M059J (cell line): ENCODE measurements at places on chromosomes 5 and 9. TPM values are rescaled to one million over a fixed set of nuclear protein-coding genes. Genes with fewer than 3 reads are reported as not detected.

The PCDHB7 gene
- 1.7 and 2.1 TPM in 2 replicates for total RNA-seq

The ANGPTL2 gene
- total RNA-seq, result 11.5 and 15.8 TPM in 2 replicates

The LCN10 gene
- total RNA-seq, result not detected in 2 replicates

The WWC1 gene
- total RNA-seq, result 6.1 and 9.7 TPM in 2 replicates

The SELENOP gene
- total RNA-seq, result 20.1 and 45.1 TPM in 2 replicates

The PLPPR1 gene
- not detected in 2 replicates for total RNA-seq

GRCh38 chr5:37988454-37989046 lies 148.7 kb upstream of the GDNF start:
- no peak for DNase-seq

GRCh38 chr5:123180178-123180577 lies 91.1 kb downstream of the PRDM6 start:
- DNase-seq, result no peak

DNA sequence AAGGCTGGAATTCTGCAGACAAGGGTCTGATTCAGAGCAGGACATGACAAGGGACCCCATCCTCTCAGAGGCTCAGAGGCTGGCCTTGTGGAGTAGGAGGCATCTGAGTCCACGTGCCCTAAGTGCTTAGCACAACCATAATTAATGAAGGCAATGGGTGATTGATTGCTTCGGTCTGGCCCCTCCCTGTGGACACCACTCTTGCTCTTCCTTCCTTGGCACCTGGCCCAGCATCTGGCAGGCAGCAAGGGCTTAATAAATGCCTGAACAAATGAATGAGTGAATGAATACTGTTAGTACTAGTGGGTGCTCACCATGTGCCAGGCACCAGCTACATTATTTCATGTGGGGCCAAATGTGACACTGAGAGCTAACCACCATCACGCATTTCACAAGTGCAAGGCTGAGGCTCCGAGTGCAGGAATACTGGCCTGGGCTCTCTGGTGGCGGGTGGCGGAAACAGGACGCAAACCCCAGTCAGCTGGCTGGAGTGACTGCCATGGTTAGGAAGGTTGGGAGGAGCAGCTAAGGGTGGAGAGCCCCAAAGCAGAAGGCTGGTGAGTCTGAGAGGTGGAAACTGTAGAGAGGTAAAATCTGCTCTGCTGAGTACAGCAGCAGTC lies 53.6 kb downstream of the ASS1 start:
- no peak for DNase-seq

DNA sequence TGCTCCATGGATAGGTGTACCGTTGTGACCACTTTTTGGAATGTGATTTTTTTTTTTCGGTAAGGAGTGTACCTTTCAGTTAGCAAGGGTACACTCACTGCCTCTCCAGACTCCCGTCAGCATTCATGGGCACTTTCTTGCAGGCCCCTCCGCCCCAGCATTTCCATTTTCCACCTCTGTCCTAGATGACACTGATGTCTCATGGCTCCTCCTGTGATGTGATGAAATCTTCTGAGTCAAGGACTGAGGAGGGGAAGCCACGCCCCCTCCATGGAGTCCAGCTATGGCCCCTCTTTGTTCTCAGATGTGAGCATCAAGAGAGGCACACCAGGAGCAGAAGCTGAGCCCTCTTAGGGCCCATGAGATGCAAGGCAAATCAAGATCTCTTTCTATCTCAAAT lies 61.8 kb downstream of the CTSL start:
- DNase-seq, result no peak

GRCh38 chr9:134641173-134641989 lies at the start of gene COL5A1:
TSS of gene COL5A1 (plus strand) at chr9:134641803. CDS start at chr9:134642188, 385 bp downstream.
- peak; percentile 95 for DNase-seq

DNA sequence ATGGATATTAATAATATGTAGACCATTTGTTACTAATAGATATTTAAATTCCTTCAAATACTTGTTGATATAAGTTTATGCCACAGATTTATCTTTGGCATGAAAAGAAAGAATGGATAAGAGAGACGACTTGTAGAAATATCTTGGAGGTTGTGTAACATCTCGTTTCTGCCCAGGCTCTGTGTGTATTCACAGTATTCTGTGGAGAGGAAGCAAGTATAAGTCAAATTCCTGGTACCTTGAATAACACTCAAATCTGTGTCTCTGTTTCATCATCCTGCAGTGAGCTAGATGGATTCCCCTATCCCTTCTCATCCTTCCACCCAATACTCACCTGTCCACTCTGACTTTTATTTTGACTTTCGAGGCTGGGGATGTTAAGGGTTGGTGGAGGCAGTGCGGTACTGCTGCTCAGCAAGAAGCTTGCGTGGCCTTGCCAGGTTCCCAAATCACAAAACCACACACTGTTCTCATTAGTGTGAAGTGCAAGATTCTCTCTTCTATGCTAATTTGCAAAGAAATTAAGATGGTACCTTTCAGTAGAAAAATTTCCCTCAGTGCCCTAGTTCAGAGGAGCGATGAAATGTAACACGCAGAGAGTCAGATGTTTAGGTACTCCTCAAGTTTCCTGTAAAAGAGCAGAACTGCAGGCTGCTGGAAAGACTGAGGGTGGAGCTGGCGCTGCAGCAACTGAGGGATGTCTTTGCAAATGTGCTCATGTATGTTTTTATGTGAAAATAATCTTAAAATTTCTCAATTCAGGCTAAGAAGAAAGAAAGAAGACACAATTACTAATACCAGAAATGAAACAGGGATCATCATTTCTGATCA lies 42.6 kb upstream of the ANKRD18A start:
- no peak for DNase-seq

DNA sequence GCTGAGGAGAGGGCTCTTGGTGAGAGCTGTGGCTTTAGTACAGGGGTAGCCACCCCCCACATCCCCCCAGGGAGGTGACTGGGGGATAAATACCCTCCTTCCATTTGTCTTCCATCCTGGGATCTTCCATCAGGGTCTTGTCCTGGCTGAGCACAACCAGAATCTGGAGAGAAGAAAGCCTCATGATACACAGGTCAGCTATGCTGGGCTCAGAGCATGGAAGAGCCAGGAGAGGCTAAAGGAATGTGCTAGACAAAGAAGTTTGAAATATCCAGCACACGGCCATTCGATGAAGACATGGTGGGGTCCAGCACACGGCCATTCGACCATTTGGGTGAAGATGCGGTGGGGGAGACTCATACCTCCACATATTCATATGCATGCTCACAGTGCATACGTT lies 30.0 kb downstream of the ROPN1L start:
- DNase-seq, result no peak

DNA sequence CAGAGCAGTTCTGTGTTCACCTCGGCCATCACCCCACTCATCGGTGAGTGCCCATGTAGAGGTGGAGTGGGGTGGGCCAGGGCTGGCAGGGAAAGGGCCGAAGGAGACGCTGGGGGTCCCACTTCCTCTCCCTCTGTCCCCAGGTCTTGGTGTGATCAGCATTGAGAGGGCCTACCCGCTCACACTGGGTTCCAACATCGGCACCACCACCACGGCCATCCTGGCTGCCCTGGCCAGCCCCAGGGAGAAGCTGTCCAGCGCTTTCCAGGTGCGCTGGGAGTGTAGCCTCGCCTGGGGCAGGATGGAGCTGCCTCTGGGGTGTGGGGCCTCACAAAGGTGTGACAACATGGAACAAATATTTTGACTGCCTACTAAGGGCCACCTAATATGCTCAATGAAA lies 3.7 kb downstream of the PFN3 start:
- DNase-seq, result no peak

DNA sequence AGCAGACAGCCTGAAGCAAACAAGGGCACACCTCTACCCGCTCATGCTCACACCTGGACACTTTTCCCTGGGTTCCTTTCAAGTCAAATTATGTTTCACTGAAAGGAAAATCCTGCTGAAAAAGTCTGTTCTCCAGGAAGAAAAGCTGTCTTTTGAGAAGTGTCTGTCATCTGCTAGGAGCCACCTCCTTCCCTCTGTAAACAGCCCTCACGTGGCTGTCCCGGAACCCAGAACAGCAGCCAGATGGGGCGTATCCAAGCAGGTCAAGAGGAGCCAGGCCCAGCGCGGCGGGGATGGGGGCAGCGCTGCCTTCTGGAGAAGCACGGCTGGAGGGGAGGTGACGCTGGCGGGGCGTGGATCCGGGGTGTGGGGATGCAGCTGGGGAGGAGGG lies at the start of gene PNPLA7:
TSS of gene PNPLA7 (minus strand) at position 172 of the 391 bp plus-strand sequence. CDS start 205 bp downstream, outside the sequence.
- DNase-seq, result peak; percentile 86

DNA sequence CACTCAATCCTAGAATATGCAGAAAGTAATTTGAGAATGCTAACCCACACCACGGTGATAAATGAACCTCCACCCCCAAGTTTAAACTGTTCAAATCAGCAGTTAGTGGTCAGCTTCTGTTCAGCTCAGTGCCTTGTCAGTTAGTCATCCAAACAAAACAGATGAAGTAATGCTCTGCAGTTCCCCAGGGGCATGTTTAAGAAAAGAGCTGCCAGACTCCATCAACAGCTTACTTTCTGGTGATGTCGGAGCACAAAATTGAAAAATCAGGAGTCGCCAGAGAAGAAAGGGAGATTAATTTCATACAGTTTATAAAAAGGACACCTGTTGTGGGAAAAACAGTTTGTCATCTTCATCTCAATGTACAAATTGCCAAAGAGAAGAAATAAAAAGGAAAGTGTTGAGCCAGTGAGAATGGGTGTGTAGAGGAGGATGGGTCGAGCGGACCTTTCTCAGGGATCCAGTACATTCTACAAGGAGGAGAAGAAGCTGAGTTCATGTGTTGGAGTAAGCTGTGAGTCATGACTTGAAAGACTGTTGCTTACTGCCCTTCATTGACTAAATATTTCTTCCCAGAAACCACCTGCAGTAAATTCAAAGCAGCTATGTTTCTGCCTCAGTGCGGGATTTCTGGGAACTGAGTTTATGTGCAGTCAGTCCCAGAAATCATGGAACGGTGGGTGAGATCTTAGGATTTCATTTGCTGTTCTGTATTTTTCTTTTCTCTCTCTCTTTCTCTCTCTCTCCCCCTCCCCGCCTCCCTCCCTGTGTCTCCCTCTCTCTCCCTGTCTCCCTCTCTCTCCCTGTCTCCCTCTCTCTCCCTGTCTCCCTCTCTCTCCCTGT lies 13.7 kb downstream of the TRIO start:
- peak; percentile 99 for DNase-seq

DNA sequence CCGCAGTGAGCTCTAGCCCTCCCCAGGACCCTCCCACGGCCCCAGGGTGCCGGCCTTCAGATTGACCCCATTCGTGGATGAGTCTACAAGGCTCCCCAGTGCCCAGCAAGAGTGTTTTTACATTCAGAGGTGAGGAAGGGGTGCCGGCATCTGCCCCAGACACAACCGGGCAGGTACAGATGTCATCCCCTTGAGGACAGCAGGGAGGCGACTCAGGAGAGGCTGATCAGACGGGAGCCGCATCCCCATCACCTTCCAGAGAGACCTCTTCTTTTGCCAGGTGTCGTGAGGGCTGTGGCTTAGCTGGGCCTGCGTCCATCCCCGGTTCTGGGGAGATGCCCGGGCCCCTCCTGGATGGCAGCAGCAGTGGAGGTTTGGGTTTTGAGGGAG lies 4.3 kb upstream of the LRRC14B start:
- DNase-seq, result no peak

DNA sequence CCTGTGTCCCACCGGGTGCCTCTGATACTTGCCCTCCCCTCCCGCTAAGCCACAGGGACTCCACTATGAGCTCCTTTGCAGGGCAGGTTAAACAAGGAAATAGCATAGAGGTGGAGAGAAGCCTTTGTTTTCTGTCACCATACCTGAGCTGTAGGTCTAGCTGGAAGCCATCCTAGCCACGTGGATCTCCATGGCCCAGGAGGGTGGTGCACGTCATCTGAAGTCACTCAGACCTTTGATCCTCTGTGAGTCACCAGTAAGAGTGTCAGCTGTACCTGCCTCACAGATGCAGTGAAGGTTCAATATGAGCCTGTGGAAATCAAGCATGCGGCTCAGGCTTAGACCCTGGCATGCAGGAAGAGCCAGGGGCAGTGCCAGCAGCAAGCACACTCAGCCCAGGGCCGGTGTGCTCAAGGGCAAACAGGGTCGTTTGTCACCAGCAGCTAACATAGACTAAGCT lies 55.1 kb downstream of the ASS1 start:
- DNase-seq, result peak; percentile 63
